GM06990 (cell line): ENCODE measurements at places on chromosomes 2 and 18.

GRCh38 chr18:65487569-65487968 lies 263.2 kb upstream of the CDH7 start:
- no peak for DNase-seq

DNA sequence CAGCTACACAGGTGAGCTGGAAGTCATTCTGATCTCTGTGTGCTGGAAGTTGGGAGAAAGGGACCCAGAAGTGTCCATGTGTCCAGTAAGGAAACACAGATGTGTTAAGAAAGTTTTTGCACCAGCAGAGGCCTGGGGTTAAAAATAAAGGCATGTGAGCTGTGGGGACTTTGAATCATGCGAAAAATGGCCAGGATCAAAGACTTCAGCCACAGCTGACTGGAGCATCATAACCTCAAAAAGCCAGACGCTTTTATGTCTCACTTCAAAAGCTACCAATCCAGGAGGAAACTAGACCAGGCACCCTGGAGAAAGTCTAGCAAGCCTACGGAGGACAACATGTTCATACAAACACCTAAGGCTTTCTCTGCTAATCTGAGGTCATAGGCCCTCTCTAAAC lies 503.6 kb upstream of the REG3G start:
- no peak for DNase-seq

- no peak for DNase-seq
Observed at GRCh38 chr2:206040525-206040924, 45.4 kb downstream of the INO80D start.

- DNase-seq: no peak
Observed at GRCh38 chr18:55524353-55525073, 63.5 kb downstream of the TCF4 start.

DNA sequence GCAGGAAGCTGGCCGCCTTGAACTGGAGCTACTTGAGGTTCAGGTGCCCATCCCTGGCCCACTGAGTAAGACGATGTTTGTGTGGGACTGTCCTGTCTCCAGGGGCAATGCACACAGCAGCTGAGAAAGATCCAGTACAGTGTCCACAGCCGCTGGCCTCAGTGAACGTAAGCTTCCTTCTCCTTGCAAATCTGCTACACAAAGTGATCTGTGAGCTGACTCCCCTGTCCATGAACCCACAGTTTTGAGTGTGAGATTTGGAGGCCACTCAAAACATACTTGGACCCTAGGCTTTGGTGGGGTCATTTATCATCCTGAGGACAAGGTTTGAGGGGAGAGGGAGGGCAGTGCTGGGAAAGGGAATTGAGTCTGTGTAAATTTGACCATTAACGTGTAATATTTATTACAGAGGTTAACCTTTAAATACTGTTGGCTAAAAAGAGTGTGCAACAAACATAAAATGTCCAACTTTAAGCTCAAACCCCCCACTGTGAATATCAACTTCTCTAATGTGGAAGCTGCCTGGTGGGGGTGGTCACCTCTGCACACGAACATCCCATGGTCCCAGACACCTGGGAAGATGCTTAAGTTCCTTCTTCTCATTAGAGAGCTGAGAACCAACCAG lies 4.9 kb upstream of the CYS1 start:
- DNase-seq: no peak

DNA sequence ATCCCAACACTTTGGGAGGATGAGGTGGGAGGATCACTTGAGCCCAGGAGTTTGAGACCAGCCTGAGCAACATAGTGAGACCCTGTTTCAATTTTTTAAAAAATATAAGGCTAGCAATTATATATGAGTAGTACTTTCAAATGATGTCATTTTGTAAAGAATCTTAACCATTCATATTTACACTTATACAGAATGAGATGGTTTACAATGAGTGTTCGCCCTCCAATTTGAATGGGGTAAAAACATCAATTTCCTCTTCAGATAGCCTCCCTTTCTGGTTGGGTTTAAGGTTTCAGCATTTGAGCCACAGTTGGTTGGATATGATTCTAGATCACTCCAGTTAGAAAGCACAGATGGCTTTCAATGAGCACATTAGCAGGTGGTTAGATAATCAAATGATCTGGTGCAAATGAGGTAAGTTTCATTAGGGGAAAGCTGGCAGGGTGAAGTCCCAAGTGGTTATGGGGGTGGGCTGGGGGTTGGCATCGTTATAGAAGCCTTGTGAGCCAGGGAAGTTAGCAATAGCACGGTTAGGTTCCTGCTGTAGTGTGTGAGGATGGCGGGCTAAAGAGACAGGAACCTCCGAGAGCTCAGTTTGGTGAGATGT lies 63.9 kb downstream of the TRPM8 start:
- no peak for DNase-seq

GRCh38 chr2:51516667-51517066 lies 484.7 kb upstream of the NRXN1 start:
- DNase-seq: no peak

DNA sequence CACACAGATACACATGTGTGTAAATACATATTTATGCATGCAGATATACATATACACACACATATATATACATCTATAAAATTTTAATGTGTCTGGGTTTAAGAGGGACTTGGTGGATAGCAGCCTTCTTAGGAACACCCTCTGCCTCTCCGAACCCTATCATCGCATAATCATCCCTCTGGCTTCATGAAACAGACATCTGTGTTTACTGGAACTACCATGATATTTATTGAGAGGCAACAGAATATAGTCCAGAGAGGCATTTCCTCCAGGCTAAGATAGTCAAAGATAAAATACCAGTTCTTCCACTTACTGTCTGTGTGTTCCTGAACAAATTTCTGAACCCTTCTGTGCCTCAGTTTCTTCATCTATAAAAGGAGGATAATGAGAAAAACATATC lies 239.0 kb upstream of the FANCL start:
- DNase-seq: no peak

GRCh38 chr18:49922228-49922627 lies 108.9 kb upstream of the ACAA2 start:
- DNase-seq: no peak

DNA sequence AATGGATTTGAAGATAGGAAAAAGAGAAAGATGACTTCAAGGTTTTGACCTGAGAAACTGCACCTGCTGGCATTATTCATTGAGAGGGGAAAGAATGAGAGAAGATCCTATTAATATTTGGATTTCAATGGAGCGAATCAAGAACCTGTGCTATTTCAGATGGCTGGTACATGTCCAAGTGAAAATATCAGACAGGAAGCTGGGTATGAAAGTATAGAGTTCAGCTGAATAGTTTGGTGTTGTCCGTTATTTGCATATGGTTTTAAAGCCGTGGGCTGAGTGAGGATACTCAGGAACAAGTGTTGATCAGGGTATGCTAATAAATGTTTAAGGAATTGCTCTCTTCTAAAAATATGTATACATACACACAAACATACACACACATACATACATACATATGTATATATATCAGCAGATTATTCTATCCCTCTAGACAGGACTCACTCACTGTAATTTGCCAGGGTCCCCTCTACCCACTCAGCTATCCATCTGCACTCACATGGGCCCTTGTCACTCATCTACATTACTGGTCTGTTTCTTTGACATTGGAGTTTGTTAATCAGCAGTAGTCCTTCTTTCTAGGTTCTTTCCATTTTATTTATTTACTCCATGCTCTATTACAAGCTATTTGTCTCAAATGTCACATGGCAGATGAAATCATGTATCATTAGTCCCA lies 33.9 kb upstream of the IKZF2 start:
- peak; percentile 28 for DNase-seq

- DNase-seq: no peak
Observed at GRCh38 chr18:63273222-63273927, 46.2 kb downstream of the BCL2 start.

DNA sequence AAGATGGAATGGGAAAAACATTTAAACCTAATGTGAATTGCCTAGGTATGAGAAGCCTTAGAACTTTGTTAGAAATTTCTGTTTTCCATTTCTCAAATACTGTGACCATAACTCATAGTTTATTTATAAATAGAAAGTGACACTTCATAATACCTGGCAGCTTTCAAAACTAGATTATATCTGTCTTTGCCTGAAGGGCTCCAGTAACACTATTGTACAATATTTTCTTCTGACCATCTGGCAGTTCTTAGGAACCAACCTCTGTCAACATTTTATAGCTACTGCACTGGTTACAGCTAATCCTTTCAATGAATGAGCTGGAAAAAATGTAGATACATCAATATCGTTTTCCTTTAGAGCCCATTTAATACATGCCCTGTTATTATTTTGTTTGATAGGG lies 237.4 kb downstream of the CAMKMT start:
- peak; percentile 43 for DNase-seq
